ENCODE measurements at places on chromosomes 1 and 21.
A peak's percentile ranks its signal among the peaks of the same experiment; 100 is the strongest.

GRCh38 chr1:219324171-219324570 is 150.5 kb downstream of the LYPLAL1 start:
- no peak overlapping the region for H3K4me3 ChIP-seq
- H3K36me3 ChIP-seq = no peaks in the 10 kb centered on the region
- no peaks in the 10 kb centered on the region for H3K4me1 ChIP-seq
- no peaks in the 10 kb centered on the region for H3K27me3 ChIP-seq

DNA sequence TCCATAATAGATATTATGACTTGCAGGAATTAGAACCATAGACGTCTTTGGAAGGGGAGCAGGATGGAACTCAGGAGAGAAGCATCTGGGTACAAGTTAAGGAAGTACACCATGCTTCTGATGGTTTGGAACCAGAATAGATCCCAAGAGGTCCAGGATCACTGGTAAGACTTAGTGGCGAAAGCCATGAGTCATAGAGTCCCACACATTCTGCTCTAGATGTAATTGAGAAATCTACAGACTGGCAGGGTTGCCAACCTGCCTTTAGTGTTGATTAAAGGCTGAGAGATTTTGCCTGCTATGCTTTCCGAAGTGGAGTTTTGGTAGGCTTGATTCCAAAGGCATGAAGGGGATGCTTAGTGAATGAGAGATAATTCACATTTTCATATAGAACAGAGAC is 57.1 kb upstream of the C1orf87 start:
- H3K27me3 ChIP-seq = no peaks in the 10 kb centered on the region
- no peak for DNase-seq
- no peak overlapping the region for H3K4me3 ChIP-seq
- peaks cover 6% of the 10 kb centered on the region for H3K4me1 ChIP-seq

GRCh38 chr1:204295671-204296070 is 64.1 kb downstream of the PLEKHA6 start:
- no peaks in the 10 kb centered on the region for H3K4me1 ChIP-seq
- no peaks in the 10 kb centered on the region for H3K36me3 ChIP-seq
- no peaks in the 10 kb centered on the region for H3K27me3 ChIP-seq
- H3K4me3 ChIP-seq = no peak overlapping the region
- H3K27ac ChIP-seq = no peak overlapping the region

DNA sequence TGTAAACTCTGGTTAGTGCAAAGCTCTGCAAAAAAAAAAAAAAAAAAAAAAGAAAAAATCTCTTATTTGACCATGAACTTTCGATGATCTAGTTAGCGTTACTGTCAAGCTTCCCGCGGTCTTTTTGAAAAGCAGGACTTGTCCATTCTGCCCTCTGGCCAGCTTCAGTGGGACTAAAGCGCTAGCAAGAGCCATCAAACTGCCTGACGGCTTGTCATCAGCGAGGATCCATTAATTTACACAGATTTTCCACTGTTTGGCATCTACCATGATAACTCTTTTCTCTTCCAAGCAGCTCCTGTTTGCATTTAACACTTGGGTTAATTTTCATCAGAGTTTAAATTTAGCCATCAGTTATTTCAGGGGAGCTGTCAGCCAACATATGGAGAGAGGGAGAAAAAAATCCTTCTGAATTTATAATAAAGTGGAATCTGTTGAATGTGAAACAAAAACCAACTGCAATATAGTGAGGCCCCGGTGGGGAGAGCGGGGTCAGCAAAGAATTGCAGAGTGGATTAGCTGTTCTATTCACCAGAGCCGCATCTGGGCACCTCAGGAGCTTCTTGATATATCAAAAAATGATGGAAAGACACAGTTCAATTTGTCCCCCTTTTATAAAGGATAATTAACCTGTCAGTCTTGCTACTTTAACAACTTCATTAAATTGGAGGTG is 298.2 kb downstream of the SPATA17 start:
- no peaks in the 10 kb centered on the region for H3K4me1 ChIP-seq
- no peak overlapping the region for H3K4me3 ChIP-seq
- H3K27ac ChIP-seq = no peak overlapping the region
- DNase-seq = no peak

- no peaks in the 10 kb centered on the region for H3K36me3 ChIP-seq
- no peaks in the 10 kb centered on the region for H3K27me3 ChIP-seq
- H3K27ac ChIP-seq = no peak overlapping the region
- DNase-seq = no peak
These were observed 17.1 kb upstream of the PTPRF start for GRCh38 chr1:43513471-43514173.

GRCh38 chr1:107829036-107829770 is 135.8 kb downstream of the VAV3 start:
- peak; percentile 67 for DNase-seq
- peak overlapping the region; percentile 22 for H3K4me3 ChIP-seq
- H3K27ac ChIP-seq = peak overlapping the region; percentile 69
- peaks cover 17% of the 10 kb centered on the region for H3K4me1 ChIP-seq
- H3K36me3 ChIP-seq = no peaks in the 10 kb centered on the region
- no peaks in the 10 kb centered on the region for H3K27me3 ChIP-seq

DNA sequence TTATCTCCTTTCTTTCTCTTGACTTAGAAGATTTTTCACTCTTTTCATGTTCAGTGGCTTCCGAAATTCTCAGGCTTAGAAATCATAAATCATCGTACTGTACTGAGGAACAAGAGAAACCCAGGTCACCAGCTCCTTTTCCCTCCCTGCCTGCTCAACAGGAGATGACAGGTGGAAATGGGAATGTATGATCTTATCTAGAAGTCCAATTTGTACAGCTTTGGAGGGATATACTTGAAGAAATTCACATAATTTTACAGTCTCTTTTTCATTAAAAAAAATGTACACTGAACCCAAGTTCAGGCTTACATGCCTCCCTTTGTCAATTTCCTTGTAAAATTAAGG is 11.7 kb downstream of the EVA1C start:
- H3K4me1 ChIP-seq = no peaks in the 10 kb centered on the region
- H3K27ac ChIP-seq = no peak overlapping the region
- DNase-seq = no peak
- no peak overlapping the region for H3K4me3 ChIP-seq
- H3K36me3 ChIP-seq = no peaks in the 10 kb centered on the region

DNA sequence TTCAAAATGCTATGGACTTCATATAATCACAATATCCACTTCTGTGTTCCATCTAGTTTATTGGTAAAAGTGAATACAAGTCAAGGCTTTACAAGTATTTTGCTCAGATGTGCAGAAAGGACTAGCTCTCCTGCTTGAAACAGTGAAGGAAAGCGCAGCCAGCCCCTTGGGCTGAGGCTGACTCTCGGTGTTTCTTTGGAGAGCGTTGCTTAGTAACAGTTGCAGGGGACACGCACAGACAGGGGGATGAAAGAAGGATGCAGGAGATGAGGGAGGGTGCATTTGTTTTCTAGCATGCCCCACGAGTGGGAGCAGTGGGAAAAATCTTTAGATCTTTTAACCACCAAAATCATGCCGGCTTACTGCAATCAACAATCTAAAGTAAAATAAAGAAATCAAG is 9.1 kb downstream of the PYCR2 start:
- no peak overlapping the region for H3K27ac ChIP-seq
- H3K36me3 ChIP-seq = no peaks in the 10 kb centered on the region
- peaks cover 5% of the 10 kb centered on the region for H3K4me1 ChIP-seq
- no peaks in the 10 kb centered on the region for H3K27me3 ChIP-seq
- no peak for DNase-seq

GRCh38 chr1:224770336-224770693 is 154.2 kb downstream of the CNIH3 start:
- H3K4me3 ChIP-seq = no peak overlapping the region
- H3K36me3 ChIP-seq = no peaks in the 10 kb centered on the region
- H3K27me3 ChIP-seq = no peaks in the 10 kb centered on the region
- no peak overlapping the region for H3K27ac ChIP-seq
- no peak for DNase-seq

DNA sequence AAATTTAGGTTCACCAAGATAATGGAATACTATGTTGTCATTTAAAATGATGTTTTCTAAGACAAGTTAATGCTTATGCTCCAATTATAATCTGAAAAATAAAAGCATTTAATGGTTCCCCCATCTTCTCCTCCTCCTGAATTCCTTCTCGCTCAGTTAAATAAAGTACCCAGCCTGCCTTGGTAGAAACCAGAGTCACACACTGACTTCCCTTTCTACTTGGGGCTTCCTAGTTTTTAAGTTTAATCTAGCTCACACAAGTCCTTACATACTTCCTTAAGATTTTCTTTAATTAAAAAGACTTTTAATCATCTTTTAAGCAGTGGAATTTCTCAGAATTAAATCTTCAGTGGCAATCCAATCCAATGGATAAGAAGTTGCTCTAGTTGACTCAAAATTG is 32.9 kb downstream of the CD58 start:
- peaks cover 37% of the 10 kb centered on the region for H3K4me1 ChIP-seq
- H3K36me3 ChIP-seq = no peaks in the 10 kb centered on the region
- no peak overlapping the region for H3K4me3 ChIP-seq
- H3K27ac ChIP-seq = no peak overlapping the region
- no peaks in the 10 kb centered on the region for H3K27me3 ChIP-seq
- no peak for DNase-seq

- no peak overlapping the region for H3K27ac ChIP-seq
- no peaks in the 10 kb centered on the region for H3K36me3 ChIP-seq
- no peaks in the 10 kb centered on the region for H3K4me1 ChIP-seq
- H3K4me3 ChIP-seq = no peak overlapping the region
- DNase-seq = no peak
These were observed 53.6 kb upstream of the DIRAS3 start for GRCh38 chr1:68103884-68104554.

- no peak for DNase-seq
- H3K27ac ChIP-seq = no peak overlapping the region
- H3K4me1 ChIP-seq = no peaks in the 10 kb centered on the region
- H3K27me3 ChIP-seq = no peaks in the 10 kb centered on the region
- peaks cover 25% of the 10 kb centered on the region for H3K36me3 ChIP-seq
These were observed 13.5 kb downstream of the SLC35D1 start for GRCh38 chr1:67040405-67040804.

GRCh38 chr1:68703921-68704354 is 207.1 kb upstream of the DEPDC1 start:
- no peak overlapping the region for H3K4me3 ChIP-seq
- H3K27ac ChIP-seq = no peak overlapping the region
- DNase-seq = no peak
- H3K27me3 ChIP-seq = no peaks in the 10 kb centered on the region
- no peaks in the 10 kb centered on the region for H3K36me3 ChIP-seq

DNA sequence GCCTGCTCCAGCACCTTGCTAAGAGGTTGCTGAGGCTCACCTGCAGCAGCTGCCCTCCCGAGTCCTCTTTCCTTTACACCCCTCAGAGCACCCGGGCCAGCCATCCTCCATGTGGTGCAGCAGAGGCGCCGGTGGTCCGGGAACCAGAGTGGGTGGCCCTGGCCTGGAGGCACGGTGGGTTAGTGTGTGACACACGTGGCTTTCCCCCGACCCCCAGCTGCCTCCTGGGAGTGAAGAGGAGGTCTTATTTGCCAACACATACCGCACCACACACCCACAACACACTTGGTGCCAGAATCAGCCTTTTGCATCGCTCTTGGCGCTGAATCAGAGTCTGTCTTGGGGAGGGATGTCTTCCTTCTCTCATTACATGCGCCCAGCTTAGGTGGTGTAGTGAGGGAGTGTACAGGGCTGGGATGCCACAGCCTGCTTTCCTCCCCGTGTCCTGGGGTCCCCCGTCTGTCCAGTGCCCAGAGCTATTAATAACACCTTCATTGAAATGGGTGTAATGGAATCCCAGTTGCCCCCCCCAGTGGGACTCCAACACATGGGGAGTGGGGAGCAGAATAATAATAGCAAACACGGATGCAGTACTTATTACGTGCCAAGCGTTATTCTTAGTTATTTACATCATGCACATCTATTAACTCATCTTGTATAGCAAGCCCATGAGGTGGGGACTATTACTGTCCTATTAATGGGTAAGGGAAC is 38.2 kb downstream of the MAPKAPK2 start:
- no peaks in the 10 kb centered on the region for H3K27me3 ChIP-seq
- no peaks in the 10 kb centered on the region for H3K36me3 ChIP-seq
- H3K27ac ChIP-seq = no peak overlapping the region
- no peak overlapping the region for H3K4me3 ChIP-seq

DNA sequence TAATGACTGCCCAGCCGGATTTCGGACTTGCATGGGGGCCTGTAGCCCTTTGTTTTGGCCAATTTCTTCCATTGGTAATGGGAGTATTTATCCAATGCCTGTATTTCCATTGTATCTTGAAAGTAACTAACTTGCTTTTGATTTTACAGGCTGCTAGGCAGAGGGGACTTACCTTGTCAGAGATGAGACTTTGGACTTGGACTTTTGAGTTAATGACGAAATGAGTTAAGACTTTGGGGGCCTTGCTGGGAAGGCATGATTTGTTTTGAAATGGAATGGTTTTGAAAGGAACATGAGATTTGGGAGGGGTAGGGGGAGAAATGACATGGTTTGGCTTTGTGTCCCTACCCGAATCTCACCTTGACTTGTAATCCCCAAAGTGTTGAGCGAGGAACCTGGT is 9.6 kb downstream of the UBE2G2 start:
- H3K4me1 ChIP-seq = peaks cover 2% of the 10 kb centered on the region
- H3K27ac ChIP-seq = no peak overlapping the region
- no peaks in the 10 kb centered on the region for H3K27me3 ChIP-seq
- H3K36me3 ChIP-seq = peaks cover 7% of the 10 kb centered on the region
- H3K4me3 ChIP-seq = no peak overlapping the region

- no peak overlapping the region for H3K27ac ChIP-seq
- no peak for DNase-seq
- peaks cover 87% of the 10 kb centered on the region for H3K27me3 ChIP-seq
- no peaks in the 10 kb centered on the region for H3K4me1 ChIP-seq
These were observed 17.2 kb upstream of the SUMO3 start for GRCh38 chr21:44834951-44835646.

GRCh38 chr1:39960431-39960958 is 5.5 kb downstream of the MFSD2A start:
- H3K27me3 ChIP-seq = no peaks in the 10 kb centered on the region
- DNase-seq = peak; percentile 65
- peak overlapping the region; percentile 75 for H3K27ac ChIP-seq
- no peaks in the 10 kb centered on the region for H3K36me3 ChIP-seq
- H3K4me3 ChIP-seq = peak overlapping the region; percentile 40

- no peaks in the 10 kb centered on the region for H3K27me3 ChIP-seq
- peaks cover 36% of the 10 kb centered on the region for H3K4me1 ChIP-seq
- peak overlapping the region; percentile 24 for H3K4me3 ChIP-seq
- DNase-seq = no peak
- peaks cover 32% of the 10 kb centered on the region for H3K36me3 ChIP-seq
- H3K27ac ChIP-seq = peak overlapping the region; percentile 64
These were observed 26.6 kb downstream of the SRSF11 start for GRCh38 chr1:70247768-70248167.

DNA sequence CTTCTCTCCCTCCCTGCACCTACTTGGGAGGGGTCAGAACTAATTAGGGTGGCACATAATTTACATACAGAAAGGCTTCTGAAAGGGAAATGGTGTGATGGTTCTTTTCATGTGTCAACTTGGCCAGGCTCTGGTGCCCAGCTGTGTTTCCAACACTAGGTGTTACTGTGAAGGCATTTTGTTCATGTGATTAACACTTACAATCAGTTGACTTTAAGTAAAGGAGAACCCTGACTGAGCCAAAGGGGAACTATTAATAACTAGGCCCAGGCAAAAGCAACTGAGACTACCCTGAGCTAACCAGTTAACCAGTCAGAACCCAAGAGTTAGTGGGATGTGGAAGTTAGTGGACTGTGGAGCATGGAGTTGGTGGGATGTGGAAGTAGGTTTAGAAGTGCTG is 114.9 kb downstream of the SEC16B start:
- DNase-seq = no peak
- H3K4me3 ChIP-seq = no peak overlapping the region
- no peaks in the 10 kb centered on the region for H3K36me3 ChIP-seq

- no peak overlapping the region for H3K27ac ChIP-seq
- no peak for DNase-seq
- H3K4me3 ChIP-seq = no peak overlapping the region
- H3K36me3 ChIP-seq = no peaks in the 10 kb centered on the region
- H3K4me1 ChIP-seq = no peaks in the 10 kb centered on the region
- no peaks in the 10 kb centered on the region for H3K27me3 ChIP-seq
These were observed 139.7 kb upstream of the ETV3 start for GRCh38 chr1:157277913-157278312.

All from MM.1S (cell line).